Naive thymus-derived CD8-positive, alpha-beta T cell (primary cell): ENCODE measurements at places on chromosomes 4 and X.

DNA sequence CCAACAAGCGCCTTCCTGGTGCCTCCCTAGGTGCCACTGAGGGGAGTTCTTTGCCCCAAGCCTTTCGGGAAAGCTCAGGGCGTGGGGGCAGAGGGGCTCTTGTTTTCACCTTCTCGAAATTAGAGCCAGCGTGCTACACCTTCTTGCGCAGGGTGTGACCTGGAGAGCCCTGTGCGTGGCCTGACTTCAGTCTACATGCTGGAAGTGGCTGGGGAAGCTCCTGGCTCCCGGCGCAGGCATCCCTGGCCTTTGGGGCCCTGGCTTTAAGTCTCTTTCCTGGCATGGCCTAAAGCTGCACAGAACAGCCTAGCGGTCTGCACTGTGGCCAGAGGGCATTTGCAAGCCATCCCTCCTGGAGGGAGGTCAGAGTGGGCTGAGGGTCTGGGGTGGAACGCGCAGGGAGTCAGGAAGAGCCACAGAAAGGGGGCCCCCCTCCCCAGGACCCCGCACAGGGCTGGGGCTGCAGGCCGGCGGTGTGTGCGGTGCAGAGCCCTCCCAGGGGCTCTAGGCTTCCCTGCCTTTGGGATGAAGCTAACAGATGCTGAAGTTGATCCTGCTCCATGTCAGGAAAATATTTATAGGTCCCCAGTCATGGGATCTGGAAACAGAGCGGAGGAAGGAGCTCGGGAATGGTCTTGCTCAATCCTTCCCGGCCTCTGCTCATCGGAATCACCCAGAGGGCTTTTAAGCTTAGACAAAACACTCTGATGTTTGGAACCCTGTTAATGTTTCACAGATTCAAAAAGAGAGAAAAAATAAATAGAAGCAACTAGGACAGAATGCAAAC is 781 bp upstream of the SPON2 start:
- DNase-seq: no peak

- DNase-seq: no peak
These were observed 779.0 kb upstream of the INTU start for GRCh38 chr4:126853715-126854114.

DNA sequence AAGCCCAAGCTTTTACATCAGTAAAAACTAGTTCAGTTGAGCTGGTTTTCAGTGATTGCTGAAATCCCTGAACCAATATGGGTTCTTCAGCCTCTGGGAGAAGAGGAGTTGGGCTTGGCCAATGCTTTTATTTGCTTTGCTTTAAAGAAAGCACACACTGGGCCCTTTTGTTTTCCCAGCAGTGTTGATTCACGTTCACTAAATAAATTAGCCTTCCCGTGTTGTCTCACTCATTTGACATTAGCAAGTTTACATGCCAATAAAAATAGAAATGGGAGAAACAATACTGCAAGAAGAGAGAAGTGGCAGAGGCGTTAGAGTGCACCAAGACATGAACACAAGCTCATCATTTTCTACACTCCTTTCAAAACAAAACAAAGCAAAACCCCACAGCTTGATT is 136.2 kb downstream of the SHROOM3 start:
- no peak for DNase-seq

GRCh38 chr4:9964879-9965278 is 56.4 kb downstream of the SLC2A9 start:
- DNase-seq: no peak

DNA sequence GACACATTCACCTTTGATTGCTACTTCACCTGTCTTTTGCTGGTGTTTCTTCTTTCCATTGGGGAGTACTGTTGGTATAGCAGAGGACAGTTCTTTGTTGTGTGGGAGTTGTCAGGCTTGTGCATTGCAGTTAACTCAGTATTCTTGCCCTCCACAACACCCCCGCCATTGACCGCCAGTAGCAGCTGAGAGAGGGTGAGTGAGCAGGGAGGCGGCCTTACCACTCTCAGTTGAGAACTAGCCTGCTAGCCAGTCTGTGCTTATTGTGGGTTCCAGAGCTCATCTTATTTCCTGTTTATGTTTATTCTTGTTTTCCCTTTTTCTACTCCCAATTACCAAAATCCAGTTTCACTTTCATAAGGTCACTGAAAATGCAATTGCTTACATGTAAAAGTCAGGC is 52.2 kb downstream of the STIM2 start:
- DNase-seq: no peak

- no peak for DNase-seq
These were observed 151.8 kb downstream of the TSPAN5 start for GRCh38 chr4:98506462-98507132.

GRCh38 chrX:98357146-98357545 is 1473.4 kb downstream of the RPA4 start:
- DNase-seq: no peak

DNA sequence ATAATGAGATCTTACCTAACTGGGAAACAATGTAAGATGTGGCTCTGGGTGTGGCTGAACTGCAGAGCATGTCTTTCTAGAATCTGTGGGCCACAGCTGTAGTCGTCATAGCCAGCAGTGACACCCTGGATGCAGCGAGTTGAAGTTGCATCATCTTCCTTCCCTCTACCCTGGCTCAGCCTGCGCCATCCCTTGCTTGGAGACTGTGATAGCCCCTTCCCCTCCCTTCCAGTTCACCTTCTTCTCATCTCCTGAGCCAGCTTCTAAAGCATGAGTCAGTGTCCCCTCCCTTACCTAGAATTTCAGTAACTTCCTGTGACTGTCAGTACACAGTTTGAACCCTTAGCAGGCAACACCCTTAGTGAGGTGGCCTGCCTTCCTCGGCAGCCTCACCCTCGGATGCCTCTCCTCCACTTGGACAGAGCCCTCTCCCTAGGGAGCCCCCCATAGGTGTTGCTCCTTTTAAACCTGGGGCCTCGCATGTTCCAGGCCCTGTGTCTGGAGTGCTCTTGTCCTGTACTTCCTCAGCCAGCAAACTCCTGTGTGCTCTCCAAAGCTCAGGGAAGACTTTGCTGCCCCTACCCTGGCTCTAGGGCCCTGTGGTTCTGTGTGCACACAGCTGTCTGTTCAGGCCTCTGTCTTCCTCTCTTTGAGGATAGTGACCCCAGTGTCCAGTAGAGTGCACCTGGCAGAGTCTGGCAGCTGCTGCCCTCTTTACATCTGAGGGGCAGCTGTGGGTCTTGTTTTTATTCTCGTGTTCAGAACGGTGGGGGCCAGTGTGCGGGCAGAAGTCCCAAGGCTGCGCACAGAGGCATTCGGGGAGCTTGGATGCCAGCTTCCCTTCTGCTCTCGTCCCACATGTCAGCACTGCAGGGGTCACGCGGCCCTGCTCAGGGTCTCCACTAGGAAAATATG is 43.7 kb upstream of the TADA2B start:
- no peak for DNase-seq

- no peak for DNase-seq
These were observed 135.5 kb downstream of the REPS2 start for GRCh38 chrX:17081968-17082367.

DNA sequence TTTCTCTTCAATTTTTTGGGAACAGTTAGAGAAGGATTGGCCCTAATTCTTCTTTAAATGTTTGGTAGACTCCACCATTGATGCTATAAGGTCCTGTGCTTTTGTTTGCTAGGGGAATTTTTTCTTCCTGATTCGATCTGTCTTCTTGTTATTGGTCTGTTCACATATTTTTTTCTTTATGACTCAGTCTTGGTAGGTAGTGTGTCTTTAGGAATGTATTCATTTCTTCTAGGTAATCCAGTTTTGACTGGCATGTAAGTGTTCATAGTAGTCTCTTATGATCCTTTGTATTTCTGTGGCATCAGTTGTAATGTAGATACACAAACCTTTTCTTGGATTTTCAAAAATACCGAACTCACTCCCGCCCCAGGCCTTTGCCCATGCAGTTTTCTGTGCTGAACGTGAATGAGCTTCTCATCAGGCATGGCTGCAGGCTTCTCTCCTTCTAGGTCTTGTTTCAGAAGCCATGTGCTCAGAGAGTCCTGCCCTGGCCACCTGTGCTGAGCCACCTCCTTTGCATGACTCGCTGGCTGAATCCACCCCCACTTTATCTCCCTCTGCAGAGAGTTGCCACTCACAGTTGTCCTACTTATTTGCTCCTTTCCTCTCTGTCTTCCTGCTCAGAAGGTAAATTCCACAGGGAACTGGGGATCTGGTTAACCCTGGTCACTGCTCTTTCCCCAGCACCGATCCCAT is 67.0 kb downstream of the STK32B start:
- DNase-seq: no peak
